ENCODE measurements at places on chromosomes 7 and 10.

DNA sequence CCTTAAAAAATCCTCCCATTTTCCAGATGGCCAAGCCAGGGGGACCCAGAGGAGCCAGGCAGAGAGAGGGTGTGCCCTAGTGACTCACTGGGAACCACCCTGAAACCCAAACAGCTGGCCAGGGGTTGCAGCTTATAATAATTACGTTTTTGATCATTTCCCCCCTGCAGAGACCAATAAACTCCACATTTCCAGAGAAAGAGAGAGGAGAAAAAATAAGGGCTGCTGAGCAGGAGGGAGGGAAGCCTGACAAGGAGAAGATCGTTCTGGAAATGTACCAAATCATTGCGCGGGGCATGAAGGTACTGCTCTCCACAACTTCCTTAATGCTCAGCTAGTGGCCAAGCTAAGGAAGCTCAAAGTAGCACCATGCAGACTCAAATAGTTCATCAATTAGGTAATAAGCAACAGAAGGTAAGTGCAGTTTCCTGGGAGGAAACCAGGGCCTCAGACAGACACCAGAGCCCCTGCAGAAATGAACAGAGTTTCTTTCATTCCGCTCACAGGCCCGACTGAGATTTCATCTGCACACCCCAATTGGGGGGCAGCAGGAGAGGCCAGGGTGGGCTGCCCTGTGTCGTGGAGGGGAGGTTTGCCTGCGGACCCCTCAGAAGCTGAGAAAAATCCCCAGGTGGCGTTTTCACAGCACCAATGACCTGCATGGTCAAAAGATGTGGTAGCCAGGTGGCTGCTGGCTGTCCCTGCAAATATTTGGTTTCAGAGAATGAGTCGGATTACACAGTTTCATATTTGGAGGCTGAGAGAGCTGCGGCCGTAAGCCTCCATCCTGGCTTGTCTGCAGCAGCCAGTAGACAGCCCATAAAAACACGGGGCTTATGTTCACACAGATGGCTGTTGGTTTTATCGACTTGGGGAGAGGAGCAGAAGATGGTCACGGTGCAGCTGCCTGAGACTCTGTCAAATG, 153.2 kb upstream of the LYZL2 start:
- no peak for DNase-seq

GRCh38 chr10:24288581-24288980, 79.6 kb downstream of the KIAA1217 start:
- no peak for DNase-seq

- no peak for DNase-seq
Measured at GRCh38 chr10:22606164-22606614, 108.2 kb downstream of the PIP4K2A start.

DNA sequence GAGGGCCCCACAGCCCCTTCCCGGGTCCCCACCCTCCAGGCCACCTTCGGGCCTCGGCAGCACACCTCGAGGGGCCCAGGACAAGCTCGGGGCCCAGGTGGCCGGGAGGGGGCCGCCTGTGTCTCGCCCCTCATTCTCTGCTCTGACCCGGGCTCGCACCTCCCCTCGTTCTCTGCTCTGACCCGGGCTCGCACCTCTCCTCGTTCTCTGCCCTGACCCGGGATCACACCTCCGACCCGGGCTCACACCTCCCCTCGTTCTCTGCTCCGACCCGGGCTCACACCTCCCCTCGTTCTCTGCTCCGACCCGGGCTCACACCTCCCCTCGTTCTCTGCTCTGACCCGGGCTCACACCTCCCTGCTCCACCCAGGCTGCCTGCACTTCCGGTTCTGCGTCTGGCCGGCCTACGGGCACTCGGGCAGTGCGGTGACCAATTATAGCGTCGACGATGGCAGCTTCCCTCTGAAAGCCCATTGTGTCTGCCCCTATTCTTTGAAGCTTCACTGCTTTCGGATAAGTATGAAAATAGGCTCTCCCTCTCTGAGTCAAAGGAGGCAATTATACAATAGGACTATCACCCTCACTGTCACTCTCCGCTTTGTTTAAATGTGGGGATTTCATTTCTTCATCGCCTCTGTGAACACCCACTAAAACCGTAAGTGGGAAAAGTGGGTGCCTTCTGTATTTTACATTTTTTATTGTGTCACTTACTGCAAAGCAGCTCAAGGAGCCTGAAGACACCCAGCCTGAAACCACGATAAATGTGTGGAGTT, 457.4 kb downstream of the DNAJB6 start:
- DNase-seq = no peak

GRCh38 chr7:122889116-122889515, 2.9 kb upstream of the CADPS2 start:
- DNase-seq = no peak

DNA sequence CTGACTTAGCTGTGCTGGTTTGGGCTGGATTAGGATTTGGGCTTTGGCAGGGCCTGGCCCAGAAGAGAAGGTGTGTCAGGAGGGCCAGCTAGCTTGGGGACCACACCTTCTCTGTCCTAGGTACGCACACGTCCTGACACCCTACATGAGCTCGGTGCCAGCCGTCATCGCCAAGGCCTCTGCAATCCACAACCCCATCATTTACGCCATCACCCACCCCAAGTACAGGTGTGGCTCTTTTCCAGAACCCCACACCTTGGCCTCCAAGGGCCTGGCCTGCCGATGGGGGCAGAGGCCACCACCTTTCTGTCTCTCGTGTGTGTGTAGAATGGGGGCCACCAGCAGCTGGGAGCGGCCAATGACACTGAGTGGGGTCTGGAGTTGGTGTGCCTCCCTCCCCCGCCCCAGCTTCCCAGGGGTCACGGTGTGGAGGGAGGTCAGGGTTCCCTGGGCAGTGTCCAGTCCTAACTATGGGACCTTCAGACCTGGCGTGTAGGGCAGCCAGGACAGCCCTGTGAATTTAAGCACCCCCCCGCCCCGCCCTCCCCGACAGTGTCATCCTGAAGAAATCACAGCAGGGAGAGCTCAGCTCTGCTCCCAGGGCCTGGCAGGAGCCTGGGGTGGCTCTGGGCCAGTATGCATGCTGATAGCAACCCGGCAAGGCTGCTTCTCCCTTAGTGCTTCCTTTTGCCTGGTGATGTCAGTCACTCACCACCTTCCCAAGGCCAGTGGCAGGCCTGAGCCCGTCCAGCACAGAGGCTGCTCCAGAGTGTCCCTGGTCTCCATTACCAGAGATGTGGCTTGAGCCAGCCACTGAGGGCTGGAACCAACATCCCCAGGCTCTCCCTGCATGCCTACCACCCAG, 6.9 kb upstream of the LDB3 start:
- no peak for DNase-seq

- no peak for DNase-seq
Measured at GRCh38 chr10:79938728-79939406, 10.0 kb downstream of the SFTPD start.
